Right cardiac atrium (tissue), 5 donors: ENCODE measurements at places on chromosomes 4 and X. TPM values are rescaled to one million over a fixed set of nuclear protein-coding genes. Genes with fewer than 3 reads are reported as not detected.

The EVC2 gene
- 3.0 TPM for total RNA-seq

The SPINK2 gene
- 16.4 TPM for total RNA-seq

The RHOXF2B gene
- not detected for total RNA-seq

DNA sequence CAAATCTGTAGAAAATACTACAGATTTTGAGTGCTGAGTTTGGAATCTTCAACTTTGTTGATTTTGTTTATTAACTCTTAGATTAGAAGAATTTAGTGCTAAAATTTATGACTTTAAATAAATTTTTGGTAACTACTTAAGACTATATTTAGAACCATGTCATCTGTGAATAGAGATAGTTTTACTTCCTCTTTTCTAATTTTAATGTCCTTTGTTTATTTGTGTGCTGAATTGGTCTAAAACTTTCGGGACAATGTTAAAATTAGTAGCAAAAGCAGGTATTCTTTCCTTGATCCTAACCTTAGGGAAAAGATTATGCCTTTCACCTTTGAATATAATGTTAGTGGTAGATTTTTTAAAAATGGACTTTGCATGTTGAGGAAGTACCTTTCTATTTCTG, 119.7 kb upstream of the CXorf51A start:
- DNase-seq = no peak

DNA sequence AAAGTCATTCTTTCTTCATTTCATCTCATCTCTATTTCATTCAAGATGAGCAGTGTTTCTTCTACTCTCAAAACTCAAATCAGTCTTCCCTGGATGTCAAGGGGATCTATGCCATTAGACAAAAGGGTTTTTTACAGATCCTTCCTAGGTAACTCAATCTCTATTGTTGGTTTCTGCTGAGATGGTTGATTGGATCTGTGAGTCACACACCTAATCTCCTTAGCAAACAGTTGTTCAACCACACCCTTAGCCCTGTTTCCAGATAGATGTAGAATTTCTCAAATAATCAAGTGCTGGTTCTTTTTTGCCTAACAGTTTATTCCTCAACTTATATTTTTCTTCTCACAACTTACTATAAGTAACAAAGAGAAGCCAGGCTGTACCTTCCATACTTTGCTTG, 200.5 kb downstream of the KDR start:
- no peak for DNase-seq

GRCh38 chr4:147839200-147839599, 107.3 kb downstream of the ARHGAP10 start:
- DNase-seq = no peak

DNA sequence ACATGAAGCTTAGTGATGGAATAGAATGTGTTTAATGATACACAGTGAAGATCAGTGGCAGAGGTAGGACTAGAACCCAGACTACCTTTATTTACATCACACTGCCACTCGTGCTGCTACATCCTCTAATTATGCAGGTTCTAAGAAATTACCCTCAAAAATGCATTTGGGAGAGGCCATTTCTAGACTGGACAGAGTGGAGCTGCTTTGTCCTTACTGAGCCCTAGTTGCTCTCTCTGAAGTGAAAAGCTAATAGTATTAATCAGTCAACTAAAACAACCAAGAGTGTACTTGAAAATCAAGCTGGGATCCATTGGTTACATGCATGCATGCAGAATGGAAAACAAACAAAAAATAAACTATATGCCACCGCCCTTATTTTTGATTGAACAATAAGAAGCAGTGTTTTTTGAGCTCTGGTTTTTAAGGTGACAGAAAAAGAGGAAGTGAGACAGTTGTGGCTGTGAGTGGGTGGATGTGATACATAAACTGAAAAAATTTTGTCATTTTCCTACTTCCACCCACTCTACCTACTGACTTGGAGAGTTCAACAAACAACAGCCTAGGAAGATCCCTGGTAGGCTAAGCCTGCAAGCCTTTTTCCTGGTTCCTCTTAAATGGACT, 6.8 kb upstream of the VSIG4 start:
- no peak for DNase-seq

- DNase-seq = no peak
Observed at GRCh38 chrX:8319359-8319758, 145.3 kb upstream of the VCX3B start.

DNA sequence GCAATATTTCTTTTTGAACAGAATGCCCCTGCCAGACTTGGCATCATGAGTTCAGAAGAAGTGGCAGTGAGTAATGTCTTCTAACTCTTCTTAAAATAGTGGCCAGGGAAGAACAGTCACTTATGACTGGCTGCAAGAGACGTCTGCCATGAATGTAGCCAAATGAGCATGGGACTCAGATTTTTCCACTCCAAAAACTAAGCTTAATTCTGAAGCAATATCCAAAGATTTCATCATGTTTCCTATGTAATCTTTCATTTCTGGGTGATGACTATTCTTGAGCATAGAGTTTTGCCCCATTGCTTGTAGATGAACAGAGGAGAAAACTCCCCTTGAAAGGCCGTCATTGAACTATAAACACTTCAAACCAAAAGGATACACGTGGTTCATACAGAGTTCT, 11.8 kb downstream of the AMBN start:
- DNase-seq = no peak

DNA sequence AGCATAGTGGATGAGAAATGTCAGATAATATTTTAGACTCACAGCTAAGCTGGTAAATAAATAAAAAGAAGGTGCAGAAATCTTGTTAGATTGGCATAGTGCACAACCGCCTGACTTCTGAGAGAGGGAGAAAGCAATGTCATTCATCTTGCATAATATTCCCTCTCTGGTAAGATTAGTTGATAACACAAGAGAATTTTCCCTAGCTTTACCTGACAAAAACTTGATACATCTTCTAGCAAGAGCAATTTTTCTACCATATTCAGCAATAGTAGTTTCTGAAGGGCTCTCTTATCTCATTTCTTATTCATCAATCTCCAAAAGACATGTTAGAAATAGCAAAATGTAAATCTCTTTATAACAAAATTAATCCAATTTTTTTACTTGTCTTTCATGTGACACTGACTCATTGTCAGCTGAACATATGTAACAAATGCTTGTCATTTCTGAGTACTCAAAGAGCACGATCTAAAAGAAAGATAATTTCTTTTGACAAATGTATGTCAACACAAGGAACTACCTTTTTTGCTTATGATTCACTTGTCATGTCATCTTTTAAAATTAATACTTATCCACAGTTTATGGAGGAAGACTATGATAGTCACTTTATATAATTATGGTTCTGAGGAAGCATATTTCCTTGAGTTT, 240.0 kb downstream of the ARAP2 start:
- DNase-seq = no peak
